Stimulated activated CD4-positive, alpha-beta T cell treated with anti-CD3 and anti-CD28 coated beads, TNF-alpha, amount 100 ng/mL, for 24 hours (primary cell): ENCODE measurements at places on chromosomes 3 and 15.

DNA sequence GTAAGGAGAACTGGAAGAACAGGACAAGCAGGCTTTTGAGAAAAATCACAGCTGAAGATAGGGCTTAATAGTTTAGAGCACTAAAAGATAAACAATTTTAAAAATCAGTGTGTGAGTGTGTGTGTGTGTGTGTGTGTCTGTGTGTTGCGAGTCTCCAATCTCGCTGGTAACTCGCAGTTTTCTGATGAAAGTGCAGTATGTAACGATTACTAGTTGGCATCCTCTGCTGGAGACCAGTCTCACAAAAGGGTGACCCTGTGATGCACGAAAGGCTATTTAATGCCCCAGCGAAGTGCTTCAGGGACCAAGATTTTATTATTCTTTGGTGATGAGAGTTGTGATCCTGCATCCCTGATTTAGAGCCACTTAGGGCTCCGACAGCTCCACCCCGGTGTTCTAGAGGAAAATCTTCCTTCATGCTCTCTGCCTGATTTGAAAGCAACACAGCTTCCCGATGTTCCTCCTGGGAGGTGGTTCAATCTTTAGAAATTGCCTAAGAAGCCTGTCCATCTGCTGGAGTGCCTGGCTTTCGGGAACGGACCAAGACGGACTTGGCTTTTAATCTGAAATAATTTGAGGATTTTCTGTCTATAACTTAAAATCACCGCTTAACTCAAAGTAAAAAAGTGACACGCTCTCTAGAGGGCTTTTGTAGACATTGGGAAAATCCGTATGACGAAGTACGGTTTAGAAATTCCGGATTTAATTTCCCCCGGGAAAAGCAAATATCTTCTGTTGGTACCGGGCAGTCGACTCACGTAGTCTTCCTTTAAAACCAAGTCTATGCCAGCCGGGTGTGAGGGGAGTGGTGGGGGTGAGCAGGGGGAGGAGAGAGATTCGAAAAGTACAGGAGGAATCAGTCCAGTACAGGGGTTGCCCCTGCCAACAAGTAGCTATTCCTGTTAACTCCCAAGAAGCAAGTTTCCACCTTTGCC lies 1.1 kb upstream of the ALCAM start:
- no peak for DNase-seq

GRCh38 chr15:28927043-28927442 lies 41.3 kb downstream of the APBA2 start:
- DNase-seq: no peak

- no peak for DNase-seq
These were observed 10.2 kb downstream of the MUC4 start for GRCh38 chr3:195801251-195802183.

DNA sequence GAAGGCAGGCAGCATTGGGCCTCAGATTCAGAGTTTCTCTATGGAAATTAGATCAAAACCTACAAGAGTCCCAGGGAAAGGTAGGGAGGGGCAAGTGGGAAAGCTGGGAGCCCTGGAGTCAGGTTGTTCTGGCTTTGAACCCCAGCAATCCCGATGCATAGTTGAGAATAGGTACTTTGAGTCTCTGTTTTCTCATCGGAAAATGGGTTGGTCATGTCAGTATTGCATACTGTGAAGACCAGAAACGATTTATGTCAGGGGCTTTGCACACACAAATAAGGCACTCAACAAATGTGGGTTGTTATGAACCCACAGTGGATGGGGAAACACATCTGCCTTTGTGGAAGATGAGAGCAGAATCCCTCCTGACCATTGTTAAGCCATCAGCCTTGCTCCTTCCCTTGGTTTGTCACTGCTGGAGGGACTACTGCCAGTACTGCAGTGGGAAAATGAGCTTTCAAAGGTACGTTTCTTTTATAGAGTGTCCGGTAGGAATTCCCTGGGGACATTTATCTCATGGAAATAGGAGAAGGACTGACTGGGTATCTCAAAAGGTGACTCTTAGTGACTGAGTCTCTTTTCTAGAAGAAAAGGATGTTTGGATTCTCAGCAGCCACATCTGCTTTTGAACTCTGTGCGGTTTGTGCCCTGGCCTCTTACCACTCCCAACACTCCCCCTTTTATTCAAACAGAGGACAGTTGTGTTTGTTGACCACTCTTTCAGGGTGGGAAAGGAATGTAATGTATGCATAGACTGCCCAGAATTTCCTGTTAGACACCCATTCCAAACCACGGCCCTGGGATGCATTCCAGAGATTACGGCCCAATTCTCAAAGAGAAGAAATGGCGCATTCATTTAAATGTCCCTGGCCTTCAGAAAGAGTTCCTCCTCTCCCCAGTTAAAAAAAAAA lies 54.6 kb upstream of the VILL start:
- no peak for DNase-seq

- no peak for DNase-seq
These were observed 828.1 kb downstream of the MCTP2 start for GRCh38 chr15:95059346-95059905.
